ENCODE measurements at places on chromosomes 5 and 9. TPM values are rescaled to one million over a fixed set of nuclear protein-coding genes. Genes with fewer than 3 reads are reported as not detected.

The TMC1 gene
- not detected for polyA plus RNA-seq

The NPR3 gene
- 4.0 TPM for polyA plus RNA-seq

DNA sequence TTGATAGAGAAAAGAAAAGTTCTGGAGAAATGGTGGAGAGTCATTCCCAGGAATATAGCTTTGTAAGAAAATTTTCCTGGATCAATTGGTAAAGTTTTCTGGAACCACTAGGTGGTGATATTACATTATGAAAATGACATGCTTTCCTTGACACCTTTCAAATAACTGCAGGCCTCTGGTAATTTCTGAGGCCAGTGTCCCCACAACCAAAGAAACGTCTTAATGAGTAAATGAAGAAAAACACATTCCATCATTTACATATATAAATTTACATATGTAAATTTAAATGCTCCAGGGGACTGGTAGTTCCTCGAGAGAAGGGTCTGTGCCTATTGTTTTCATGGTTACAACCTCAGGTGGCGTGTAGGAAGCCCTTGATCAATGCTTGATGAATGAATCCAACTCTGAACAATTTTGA lies 17.2 kb upstream of the RGS3 start:
- peak; percentile 77 for DNase-seq
- no peaks in the 10 kb centered on the region for H3K27me3 ChIP-seq
- H3K36me3 ChIP-seq: no peaks in the 10 kb centered on the region
- H3K4me1 ChIP-seq: no peaks in the 10 kb centered on the region

DNA sequence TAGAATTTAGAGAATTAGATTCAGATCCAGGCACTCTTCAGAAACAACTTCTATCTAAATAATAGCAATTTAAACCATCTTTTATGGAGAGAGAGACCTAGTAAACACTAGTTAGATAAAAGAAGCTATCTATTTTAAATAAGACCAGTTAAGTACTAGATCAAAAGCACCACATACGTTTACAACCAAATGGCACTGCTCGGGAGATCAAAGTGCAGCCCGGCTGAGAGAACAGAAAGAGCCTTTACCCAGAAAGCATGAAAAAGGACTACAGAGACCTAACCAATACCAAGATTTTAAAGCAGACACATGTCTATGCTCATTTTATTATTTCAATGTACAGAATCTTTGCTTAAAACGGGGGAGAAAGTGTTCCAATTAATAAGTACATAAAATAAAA lies 30.8 kb downstream of the LIX1 start:
- no peaks in the 10 kb centered on the region for H3K27me3 ChIP-seq
- H3K27ac ChIP-seq: no peak overlapping the region
- H3K36me3 ChIP-seq: no peaks in the 10 kb centered on the region
- no peak for DNase-seq

The GABRA6 gene
- not detected for polyA plus RNA-seq
